ENCODE measurements at places on chromosomes 5 and 9.

DNA sequence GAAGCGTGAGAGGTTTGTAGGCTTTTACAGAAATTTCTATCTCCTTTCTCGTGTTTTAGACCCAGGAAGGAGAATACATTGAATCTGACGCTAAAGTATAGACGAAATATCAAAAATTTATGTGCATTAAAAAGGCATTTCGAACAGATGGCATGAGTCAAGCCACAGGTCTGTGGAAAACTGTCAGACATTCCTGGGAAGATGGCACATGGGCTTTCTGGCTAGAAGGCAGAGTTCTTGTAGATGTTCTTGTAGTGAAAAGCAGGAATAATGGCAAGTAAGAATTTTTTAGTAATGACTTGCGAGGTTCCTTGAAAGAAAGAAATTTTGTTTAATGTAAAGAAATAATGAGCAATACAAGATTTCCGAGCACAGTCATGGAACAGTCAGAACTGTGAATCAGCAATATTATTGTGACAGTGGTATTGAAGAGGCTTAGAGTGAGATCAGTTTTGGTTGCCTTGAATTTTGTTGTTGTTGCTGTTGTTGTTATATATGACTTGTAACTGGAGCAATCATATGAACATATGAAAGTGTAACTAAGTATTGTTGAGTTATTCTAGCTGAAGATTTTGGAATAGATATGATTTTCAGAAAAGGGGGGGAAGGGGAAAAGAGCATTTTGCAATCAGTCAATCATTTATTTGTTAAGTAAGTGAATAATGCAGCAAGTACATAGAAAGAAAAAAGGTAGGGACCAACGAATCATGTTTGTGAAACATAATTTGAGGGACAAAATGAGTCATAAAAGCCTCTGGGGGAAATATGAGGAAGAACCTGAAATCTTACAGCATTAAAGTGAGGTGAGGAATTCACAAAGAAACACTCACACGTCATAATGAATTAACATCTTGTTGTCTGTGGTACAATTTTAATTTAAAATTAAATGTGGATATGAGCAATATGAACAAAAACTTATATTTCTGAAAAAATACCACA lies 339.0 kb upstream of the CTNND2 start:
- DNase-seq: no peak

DNA sequence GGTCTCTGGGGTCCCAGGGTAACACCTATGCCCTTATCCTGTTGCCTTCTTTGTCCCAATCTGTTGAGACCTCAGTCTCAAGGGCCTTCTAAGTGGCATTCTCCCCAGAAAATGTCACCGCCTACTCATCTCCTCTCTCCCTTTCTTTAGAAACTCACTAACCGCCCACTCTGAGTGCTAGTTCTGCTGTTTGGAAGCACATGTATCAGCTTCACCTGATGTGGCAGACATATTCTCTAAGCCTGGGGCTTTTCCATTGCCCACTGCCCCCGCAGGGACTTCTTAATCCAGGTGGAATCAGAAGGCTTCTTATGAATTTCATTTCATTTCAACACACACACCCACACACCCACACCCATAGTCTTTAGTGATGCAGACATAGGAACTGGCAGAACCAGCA lies 165.1 kb downstream of the ASTN2 start:
- DNase-seq: no peak

DNA sequence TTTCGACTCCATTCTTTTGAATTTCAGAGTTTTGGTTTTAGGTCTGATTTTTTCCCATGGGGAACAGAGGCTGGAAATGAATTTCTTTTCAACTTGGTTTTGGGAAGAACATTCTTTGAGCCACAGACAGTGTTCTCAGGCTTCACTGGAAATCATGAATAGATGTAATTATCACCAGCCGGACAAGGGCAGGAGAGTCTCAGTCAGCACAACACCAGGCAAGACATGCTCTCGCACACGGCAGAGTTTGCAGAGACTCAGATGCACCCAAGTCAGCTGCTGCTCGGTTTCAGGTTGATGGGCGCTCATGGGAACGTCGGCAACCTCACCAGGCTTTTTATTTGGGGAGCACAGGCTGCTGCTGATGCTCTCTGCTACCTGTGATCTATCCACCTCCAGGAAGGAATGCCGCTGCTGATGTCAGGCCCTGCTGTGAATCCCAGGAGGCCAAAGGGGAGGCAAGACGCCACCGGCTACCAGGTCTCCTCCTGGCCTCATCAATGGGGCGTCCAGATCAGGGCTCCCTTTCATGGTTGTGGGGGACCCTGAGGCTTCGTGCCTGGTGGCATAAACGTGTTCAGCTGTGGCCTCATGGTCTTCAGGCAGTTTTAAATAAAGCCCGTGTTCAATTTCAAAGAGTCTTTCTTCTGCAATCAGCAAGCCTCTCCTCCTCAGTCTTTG lies 332.3 kb upstream of the IRX4 start:
- no peak for DNase-seq

DNA sequence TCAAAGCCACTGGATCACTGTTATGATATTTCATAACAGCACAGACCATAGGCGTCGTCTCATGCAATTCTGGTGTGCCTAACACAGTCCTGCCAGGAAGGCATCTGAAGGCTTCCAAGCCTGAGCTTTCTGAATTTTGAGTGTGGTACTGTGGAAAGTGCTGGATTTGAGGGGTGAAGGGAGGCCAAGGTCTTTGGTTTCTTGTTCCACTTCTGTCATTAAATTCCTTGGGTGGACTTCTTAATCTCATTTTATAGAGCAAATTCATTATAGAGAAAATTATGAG lies 441.3 kb upstream of the PIK3R1 start:
- DNase-seq: no peak

DNA sequence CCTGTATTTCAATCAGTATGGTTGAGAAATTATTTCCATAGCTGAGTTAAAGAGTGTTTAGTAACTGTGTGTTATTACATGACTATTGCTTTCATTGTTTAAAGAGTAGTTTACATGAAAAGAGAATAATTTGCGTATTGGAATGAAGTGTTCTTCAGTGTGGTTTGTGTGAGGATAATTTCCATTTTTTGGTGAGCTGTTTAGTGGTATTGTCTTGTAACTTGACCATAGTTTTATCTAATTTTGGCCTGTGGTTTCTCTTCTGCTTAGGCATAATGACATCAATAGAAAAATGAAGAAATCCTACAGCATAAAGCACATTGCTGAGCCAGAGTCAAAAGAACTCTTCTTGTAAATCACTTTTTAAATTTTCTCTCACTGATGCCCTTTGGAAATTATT lies 151.2 kb downstream of the SNCAIP start:
- DNase-seq: no peak

DNA sequence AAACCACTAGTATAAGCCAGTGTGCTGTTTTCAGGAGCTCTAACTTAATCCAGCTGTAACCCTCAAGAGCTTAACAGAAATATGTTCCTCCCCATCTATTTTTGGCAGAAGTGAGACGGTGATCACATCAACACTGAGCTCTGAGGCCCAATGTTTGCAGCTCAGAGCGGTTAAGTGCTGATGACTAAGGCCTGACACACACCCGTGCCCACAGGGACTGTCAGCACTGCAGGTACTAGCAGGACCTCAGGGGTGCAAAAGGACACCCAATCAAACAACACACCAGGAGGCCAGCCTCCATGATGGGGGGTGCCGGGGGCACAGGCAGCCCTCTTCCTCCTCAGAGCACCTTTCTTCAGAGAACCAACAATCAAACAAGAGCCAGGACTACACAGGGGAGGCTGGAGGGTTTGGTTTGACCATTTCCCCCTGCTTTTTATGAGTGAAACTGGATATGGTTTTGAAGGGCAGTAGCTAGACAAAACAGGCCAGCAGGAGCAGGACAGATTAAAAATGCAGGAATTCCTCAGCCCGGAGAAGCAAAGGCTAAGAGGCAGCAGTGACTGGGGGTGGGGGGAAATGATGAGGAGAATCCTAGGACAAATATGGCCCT lies 61.3 kb downstream of the RAPGEF1 start:
- DNase-seq: peak; percentile 77

GRCh38 chr9:16825971-16826625 lies 44.4 kb downstream of the BNC2 start:
- no peak for DNase-seq

GRCh38 chr9:124202447-124202971 lies 55.2 kb upstream of the NEK6 start:
- DNase-seq: peak; percentile 73

DNA sequence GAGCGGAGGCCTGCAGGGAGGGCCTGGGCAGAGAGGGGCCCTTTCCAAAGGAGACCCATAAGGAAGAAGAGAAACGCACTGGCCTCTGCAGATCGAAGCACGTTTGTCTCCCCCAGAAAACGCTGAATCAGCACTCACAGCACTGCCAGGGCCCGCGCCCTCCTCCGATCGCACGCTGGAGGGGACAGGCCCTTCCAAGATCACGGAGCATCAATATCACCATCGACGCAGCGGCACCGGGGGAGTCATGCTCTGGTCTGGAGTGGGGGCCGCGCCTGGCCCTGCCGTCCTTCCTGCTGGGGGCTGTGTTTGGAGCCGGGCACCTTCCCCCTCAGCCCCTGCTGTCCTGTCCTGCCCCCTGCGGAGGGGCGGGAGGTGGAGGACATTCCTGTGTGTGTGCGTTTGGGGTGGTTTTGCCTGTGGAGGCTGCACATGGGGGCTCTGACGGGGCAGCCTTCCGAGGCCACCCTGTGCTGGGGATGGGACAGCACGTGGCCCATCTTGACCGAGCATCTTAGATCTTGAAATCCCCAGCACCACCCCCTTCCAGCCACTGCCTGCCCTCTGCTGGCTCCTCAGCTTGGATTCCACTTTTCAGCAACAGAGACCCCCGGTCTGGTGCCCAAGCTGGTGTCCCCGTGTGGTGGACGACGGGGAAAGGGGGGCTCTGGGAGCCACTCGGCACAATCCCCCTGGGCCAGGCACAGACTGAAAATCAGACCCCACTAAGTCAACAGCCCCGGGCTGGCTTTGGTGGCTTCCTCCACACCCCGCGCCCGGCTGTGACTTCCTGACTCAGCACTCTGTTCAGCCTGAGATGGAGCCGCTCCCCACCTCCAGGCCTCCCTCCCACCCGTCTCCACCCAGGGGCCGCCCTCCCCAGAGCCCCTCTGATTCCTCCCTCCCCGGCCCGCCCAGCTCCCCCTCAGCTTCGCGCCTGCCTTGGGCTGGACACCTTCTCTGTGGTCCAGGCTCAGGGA lies 8.3 kb downstream of the TMEM250 start:
- peak; percentile 45 for DNase-seq

GRCh38 chr9:29214154-29214689 lies 1640.9 kb upstream of the C9orf72 start:
- DNase-seq: no peak

- DNase-seq: no peak
Measured at GRCh38 chr5:169029661-169030274, 271.2 kb downstream of the SLIT3 start.

DNA sequence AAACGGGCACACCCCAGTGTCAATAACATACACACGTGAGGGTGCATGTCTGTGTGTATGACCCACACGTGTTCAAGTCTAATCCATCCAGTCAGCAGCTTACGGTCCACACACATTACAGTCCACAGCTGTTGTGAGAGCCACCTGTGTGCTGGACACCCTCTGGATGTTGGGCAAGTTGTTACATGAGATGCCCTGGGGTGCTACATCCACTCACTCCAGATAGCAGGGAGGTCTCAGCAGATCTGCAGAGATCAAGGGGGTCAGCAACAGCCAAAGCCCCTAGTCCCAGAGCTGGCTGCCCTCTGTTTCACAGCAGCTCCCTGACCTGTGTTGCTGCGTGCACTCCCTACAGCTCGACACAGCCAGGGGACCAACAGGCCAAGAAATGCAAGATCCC lies 4.3 kb upstream of the AIF1L start:
- DNase-seq: no peak

DNA sequence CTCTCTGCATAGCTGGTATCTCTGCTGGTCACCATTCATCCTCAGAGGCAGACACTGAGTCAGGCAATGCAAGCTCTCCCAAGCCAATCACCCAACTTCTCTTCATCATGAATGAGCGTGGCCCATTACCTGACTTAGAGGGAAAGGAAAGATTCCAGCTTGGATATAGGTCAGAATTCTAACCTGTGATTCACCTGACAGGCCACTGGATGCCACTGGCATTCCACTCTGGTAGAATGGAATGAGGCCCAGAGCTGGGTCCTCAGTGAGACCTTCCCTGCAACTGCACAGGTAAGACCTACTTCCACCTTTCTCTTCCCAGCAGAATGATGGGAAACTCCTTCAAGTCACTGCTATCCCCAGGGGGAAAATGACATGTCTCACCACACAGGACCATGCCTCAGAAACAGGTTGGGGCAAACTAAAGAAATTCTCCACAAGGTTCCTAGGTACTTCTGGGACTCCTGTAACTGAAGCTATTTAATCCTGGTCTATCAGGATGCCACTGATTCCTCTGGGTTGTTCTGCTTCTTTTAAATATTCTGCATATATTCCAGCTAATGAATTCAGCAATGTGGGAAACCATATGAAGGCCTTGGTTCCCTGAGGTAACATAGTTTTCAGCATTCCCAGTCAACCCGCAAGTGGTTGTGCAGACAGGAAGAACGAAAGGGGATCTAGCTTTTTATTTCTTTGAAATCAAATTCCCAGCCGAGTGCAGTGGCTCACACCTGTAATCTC lies 62.0 kb downstream of the SUSD1 start:
- DNase-seq: peak; percentile 9

DNA sequence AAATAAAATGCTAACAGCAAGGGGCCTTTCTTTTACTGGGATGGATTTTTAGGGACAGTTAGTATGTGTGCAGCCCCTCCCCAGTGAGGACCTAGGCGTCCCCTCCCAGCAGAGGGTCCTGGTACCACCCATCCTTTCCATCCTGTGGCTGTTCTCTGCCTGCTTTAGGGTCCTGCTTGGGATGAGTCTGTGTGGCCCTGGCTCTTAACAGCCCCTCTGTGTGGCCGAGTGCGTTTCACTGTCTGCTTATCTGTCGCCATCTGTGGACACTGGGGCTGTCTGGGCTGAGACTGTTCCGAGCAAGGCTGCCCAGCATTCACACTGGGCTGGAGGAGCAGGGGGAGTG lies 17.0 kb downstream of the WNK2 start:
- no peak for DNase-seq

DNA sequence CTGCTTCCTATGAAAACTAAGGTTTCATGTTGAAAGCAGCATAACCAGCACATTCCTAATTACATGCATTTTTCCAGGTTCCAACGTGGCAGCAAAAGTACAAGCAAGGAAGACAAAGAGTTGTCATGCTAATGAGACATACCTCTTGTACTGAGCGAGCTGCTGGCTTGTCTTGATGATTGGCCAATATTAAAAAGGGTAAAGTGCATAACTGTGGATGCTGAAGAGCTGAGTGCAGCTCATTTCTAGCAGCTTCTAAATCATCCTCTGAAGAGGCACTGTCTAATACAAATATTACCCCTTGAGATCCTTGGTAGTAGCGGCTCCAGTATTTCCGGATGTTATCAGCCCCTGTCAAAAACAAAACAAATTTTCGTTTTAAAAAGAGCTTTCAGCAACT lies 197.3 kb downstream of the ARL15 start:
- no peak for DNase-seq

All from activated CD4-positive, alpha-beta T cell treated with anti-CD3 and anti-CD28 coated beads for 4 hours (primary cell).